ENCODE measurements at places on chromosomes 4 and X.

DNA sequence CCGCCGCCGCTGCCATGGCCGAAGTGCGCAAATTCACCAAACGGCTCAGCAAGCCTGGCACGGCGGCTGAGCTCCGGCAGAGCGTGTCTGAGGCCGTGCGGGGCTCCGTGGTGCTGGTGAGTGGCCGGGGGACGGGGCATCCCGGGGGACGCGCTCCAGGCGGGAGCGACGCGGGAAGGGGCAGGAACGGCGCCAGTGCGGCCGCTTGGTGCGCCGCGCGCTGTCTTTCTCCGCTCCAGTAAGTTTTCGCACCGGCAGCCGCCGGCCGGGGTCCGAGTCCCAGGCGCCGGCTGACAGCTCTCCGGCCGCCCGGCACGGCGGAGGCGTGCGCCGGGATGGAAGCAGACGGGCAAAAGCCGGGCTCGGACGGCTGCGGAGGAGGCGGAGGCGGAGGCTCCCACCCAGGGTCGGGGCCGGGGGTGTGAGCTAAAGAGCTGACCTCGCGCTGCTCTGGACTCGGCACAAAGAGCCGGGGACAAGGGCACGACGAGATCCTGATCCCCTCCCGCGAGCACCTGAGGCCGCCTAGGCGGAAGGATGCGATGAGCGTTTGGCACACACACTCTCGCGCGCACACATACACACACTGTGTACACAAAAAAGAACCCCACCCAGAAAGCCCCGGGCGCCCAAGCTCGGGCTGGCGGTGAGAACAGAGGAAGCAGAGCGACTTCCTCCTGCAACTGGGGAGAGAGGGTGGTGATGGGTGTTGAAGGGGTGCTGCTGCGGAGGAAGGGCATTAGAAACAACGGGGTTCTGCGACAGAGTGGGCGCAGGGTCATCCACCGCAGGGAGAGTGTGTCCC is 545 bp downstream of the DOCK11 start:
- peak; percentile 34 for DNase-seq

DNA sequence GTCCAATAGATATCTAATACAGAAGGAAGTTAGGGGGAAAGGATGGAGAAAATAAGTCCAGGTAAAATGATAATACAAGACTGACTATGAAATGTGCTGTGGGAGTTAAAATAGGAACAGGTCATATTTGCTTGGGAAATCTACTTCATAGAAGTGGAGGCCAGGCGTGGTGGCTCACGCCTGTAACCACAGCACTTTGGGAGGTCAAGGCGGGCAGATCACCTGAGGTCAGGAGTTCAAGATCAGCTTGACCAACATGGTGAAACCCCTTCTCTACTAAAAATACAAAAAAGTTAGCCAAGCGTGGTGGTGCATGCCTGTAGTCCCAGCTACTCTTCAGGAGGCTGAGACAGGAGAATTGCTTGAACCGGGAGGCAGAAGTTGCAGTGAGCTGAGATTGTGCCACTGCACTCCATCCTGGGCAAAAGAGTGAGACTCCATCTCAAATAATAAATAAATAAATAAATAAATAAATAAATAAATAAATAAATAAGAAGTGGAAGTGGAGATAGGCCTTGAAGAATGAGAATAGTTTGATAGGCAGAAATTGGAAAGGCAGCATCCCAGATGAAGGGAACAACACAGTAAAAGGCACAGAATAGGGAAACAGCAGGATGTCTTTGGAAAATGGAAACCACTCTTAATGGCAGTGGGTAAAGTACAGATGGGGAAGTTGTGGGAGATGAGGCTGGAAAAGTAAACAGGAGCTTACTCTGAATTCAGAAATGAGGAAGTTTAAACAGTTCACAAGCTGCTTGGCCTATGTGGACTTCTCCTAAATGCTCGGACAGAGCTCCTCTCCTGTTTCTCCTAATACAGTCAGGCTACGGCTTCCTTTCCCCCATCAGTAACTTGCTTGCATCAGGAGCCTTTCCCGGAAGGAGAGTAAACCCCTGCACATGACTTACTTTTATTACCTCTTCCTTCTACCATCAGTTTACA is 15.1 kb upstream of the GK start:
- DNase-seq: no peak

DNA sequence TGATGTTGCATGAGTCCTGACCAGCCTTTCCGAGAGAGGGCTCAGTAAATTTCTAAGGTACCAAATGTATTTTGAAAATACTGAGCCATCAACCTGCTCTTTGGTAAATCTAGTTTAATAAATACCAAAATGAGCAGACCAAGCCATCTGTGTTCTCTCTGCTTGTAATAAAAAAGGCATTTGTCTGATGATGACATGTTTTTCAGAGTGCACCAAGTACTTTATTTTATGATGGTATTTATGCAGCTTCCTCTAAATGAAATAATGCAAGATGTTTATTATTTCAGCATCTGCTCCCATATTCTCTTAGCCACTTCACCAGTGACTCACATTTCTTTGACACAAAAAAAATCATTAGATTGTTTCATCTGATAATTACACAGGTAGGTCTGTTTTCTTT is 700.5 kb downstream of the TRIML1 start:
- DNase-seq: no peak

DNA sequence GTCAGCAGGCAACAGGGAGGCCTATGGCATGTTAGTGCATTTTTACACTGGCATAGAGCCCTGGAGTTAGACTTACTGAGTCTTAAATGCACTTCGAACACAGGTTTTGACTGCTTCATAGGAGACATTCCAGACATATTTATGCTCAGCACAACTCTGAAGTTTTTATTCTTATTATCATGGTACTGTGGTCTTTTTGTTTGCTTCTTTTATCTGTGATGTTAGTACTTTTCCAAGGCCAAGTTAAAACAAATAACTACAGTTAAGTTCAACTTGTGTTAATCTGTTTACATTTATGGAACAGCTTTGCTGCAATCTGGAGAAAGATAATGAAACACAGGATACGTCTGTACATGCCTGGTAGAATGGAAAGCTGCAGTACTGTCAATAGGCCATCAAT is 76.5 kb downstream of the COL4A5 start:
- no peak for DNase-seq

GRCh38 chr4:122083989-122084388 is 68.1 kb upstream of the BLTP1 start:
- no peak for DNase-seq

- no peak for DNase-seq
Measured at GRCh38 chr4:134518574-134519217, 317.1 kb upstream of the PABPC4L start.

DNA sequence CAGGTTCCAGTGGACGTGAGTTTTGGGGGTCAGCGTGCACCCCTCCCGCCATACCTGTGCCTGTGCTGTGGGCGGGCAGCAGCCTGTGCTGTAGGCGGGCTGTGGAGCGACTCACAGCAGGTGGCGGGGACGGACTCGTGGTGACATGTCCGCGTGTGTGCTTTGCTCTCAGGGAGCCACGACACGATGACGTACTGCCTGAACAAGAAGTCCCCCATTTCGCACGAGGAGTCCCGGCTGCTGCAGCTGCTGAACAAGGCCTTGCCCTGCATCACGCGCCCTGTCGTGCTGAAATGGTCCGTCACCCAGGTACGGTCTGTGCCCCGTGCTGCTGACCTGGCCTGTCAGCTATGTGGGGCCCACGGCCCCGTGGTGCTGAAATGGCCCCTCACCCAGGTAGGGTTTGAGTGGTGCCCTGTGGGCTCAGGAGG is 7.4 kb downstream of the PLCXD1 start:
- no peak for DNase-seq

GRCh38 chr4:183098019-183098722 is 886 bp upstream of the WWC2 start:
- DNase-seq: no peak

GRCh38 chrX:148380650-148381561 is 119.5 kb upstream of the AFF2 start:
- no peak for DNase-seq

DNA sequence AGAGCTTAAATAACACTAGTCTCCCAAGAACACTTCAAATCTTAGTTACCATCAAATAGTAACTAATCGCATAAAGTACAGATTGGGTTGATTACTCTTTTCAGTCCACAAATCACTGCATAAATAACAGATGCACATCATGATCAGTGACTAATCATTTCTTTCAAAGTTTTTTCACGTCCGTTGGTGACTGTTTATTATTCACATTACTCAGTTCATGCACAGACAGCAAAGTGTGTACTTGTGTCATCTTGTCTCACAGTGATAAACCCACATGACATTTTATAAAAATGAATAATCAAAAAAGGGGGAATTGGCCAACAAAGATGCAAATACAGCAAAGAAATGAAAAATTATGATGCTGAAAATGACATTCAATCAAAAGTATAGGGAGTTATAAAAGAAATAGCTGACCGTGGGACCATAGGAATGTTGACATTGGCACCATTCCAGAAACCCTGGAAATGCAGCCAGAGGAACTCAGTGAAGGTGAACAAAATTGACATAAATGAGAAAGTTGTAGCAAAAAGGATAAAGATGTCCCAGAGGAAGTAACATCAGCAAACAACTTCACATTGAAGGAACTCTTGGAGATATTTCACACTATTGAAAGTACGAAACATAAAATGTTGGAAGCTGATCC is 161.5 kb downstream of the SOX3 start:
- no peak for DNase-seq

GRCh38 chrX:3728454-3728853 is 15.0 kb upstream of the PRKX start:
- DNase-seq: no peak

DNA sequence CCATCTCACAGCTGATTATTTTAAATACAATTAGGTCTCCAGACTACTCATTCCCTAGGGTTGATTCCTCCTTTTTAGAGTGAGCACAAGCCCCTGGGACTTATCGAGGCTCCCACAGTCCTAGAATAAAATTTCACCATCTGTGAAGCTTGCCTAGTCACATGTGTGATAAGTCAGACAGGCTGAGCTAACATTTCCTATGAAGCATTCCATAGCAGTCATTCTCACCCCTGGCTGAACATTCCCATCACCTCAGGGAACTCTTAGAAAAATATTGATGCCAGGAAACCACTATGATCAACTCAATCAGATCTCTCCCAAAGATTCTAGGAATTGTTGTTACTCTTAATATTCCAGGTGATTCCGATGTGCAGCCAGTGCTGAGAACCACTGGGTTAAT is 37.7 kb downstream of the ARHGEF9 start:
- DNase-seq: no peak

- DNase-seq: no peak
Measured at GRCh38 chrX:36214924-36215323, 295.4 kb downstream of the CFAP47 start.

- no peak for DNase-seq
Measured at GRCh38 chr4:74418063-74418670, 26.8 kb upstream of the AREG start.

DNA sequence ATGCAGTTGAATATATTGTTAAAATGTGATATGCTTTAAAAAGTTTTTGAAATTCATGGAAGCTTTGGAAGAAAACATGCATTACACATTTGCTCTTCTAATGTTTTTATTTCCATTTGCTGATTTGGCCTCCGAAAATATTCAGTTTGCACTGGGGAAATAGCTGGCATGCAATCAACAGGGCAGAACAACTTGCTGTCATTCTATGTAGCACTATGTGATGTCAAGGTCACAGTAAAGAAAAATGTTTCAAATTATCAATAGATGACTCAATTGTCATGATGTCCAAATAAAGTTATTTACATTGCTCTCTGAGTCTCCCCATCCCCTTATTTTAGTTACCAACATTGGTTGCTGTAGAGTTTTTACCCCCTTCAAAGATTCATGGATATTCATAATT is 119.2 kb downstream of the TLL1 start:
- DNase-seq: no peak

GRCh38 chrX:47190445-47191269 is 3.0 kb upstream of the UBA1 start:
- DNase-seq: peak; percentile 95
